NCI-H1092 (cell line): ENCODE measurements at places on chromosomes 3 and 15.

DNA sequence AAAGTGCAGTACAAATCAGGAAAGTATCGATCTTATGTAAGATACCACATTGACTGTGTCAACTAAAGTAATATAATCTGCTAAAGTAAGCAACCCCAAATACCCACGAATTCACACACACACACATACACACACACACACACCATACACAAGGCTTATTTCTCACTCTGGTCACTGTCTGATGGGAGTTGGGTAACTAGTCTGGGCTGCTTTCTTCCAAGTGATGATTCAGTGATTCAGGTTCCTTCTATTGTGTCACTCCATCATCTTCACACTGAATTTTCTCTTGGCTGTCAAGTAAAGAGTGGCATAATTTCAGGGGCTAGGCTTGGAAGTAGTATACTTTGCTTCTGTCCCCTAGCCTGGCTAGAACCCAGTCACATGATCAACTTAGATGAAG lies 104.8 kb upstream of the CCDC54 start:
- no peak for DNase-seq

DNA sequence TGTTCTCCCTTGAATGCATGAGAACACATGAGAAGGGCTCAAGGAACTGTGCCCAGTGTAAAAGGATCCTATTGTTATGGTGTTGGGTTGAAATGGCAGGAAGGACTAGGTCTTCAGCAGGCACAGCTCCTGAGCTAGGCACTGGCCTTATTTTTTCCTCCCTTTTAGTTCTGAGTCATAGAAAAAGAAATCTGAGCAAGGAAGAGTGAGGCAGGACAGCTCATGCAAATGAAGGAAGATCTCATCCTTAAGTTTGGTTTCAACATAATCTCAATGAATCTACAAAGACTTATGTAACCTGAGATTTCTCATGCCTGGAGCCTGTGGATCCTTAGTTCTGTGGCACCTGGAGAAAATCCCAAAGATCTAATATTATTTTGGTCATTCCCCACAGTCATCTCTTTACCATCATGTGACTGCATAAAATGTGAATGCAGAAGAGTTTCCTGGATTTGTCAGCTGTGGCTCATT lies 188.6 kb upstream of the TBL1XR1 start:
- no peak for DNase-seq

GRCh38 chr3:137792626-137793271 lies 28.6 kb downstream of the SOX14 start:
- DNase-seq, result no peak

DNA sequence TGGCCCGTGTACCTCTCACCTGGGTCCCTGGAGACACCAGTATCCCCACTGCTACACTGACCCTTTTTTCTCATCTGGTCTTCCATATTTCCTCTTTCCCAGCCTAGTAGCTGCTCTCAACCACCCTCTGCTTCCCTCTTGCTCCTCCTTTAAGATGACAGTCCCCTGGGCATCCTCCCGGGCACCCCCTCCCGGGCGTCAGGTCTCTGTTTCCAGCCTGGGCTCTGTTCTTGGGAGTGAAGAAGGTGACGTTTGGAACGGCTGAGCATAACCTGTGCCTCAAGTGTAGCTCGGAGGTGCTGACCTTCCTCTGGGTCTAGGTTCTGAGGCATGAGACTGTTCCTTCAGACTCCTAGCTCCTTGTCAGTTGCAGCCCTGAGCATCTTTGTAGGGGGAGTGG lies 101.2 kb downstream of the VGLL4 start:
- no peak for DNase-seq

DNA sequence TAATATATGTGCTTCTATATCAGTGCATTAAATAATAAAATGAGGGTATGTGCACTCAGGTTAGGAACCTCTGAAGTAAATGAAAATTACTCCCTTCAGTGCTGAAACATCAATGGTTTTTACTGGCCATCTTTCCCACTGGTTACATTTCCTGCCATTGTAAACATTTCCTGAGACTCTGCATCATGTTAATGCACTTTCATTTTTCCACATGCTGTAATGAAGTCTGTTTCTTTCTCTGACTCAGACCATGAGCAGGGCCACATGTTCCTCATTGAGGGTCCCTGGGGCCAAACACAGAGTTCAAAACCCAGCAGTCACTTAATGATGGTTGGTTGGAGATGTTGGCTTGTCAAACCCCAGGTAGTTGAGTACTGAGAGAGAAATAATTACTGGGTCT lies 15.3 kb downstream of the FAM3D start:
- DNase-seq, result no peak

DNA sequence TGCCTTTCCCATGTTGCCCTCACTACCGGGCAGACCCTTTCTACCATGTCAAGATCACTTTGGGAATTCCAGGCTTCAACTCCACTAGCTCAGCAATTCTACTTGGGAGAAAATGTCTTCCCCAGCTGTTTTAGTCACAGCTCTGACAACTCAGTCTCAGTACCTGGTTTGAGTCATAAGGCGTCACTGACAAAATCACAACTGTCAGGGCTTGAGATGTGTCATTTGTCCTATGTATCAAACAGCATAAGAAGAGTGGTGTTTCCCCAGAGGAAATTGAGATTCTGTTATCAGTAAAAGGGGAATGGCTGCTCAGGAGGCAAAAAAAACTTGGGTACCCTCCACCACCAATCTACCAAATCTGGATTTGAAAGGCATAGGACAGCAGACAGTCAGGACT lies 594.9 kb upstream of the SUCLG2 start:
- no peak for DNase-seq

GRCh38 chr3:27324686-27325085 lies 44.5 kb downstream of the NEK10 start:
- no peak for DNase-seq

GRCh38 chr3:79488407-79488806 lies 279.4 kb downstream of the ROBO1 start:
- no peak for DNase-seq

GRCh38 chr15:94265982-94266381 lies 34.6 kb downstream of the MCTP2 start:
- DNase-seq, result no peak

GRCh38 chr15:88835646-88836045 lies 32.4 kb downstream of the ACAN start:
- no peak for DNase-seq

- DNase-seq, result no peak
Observed at GRCh38 chr3:171183042-171183441, 156.5 kb upstream of the SLC2A2 start.

GRCh38 chr3:106514431-106514830 lies 645.6 kb upstream of the CBLB start:
- DNase-seq, result no peak

GRCh38 chr15:99556011-99556410 lies 9.8 kb upstream of the MEF2A start:
- DNase-seq, result no peak

- no peak for DNase-seq
Observed at GRCh38 chr15:67762610-67763368, 62.5 kb upstream of the SKOR1 start.

- peak; percentile 85 for DNase-seq
Observed at GRCh38 chr3:184338511-184338945, 1.1 kb downstream of the FAM131A start.

GRCh38 chr3:149806171-149806778 lies 6.7 kb upstream of the RNF13 start:
- DNase-seq, result no peak

DNA sequence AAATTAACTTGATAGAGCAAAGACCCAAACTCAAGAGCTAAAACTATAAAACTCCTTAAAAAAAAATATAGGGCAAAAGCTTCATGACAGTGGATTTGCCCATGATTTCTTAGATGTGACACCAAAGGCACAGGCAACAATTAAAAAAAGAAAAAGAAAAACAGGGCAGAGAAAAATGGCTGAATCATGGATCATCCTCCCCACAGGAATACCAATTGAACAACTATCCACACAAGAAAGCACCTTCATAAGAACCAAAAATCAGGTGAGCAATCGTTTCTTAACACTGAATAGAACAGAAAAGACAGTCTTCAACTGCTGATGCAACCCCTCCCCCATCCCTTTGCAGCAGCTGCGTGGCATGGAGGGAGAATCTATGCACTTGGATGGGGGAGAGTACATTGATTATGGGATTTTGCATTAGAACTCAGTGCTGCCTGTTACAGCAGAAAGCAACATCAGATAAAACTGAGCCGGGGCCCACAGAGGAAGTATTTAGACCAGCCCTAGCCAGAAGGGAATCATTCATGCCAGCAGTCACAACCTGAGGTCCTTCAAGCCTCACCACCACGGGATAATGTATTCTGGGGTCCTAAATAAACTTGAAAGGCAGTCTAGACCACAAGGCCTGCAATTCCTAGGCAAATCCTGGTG lies 15.7 kb downstream of the C3orf33 start:
- no peak for DNase-seq

- no peak for DNase-seq
Observed at GRCh38 chr3:128319741-128320141, 146.9 kb downstream of the DNAJB8 start.

DNA sequence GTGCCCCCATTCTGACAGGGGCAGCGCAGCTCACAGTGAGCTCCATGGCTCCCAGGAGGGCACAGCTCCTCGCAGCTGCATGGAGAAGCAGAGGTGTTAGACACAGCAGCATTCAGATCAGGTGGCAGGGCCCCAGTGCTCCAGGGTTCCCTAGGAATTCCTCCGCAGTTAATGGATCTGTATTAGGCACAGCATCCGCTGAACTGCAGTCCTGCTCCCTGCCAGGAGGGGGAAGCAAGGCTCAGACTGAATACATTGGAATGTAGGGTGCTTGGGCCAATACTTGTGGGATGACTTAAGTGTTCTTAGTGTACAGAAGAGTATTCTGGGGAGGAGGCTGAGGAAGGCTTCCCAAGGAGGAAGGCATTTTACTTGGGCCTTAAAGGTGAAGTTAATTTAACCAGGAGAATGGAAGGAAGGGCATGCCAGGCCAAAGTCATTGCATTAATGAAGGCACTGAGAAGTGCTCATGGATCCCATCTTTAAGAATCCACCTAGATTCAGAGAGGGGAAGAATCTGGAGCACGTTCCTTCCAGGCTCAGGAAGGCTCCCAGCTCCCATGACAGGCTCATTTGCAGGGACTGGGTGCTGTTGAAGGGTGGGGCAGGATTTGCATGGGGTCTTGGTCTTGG lies 111.6 kb downstream of the RAB11A start:
- no peak for DNase-seq

DNA sequence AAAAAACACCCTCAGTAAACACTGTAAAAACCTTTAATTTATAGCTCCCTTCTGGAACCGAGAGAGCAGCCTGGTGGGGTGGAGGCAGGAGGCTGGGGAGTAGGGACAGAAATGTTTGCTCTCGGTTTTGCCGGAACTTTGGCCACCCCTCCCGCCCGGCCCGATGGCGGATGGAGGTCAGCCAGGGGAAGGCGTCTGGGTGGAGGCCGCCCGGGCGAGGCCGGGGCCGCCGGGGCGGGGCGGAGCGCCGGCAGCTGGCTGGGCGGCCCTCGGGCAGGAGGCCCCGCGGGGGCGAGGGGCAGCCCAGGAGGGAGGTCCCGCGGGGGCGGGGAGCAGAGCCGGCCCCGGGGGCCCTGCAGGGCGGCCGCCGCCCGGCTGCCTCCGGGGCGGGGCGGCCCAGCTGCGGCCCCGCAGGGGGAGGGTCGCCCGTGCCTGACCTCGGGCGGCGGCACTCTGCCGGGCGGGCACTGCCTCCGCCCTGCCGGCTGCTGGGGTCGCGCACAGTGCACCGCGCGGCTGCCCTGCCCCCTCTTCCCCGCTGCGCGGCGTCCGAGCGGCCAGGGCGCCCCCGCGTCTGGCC lies 829 bp upstream of the SKIL start:
- DNase-seq, result peak; percentile 51

DNA sequence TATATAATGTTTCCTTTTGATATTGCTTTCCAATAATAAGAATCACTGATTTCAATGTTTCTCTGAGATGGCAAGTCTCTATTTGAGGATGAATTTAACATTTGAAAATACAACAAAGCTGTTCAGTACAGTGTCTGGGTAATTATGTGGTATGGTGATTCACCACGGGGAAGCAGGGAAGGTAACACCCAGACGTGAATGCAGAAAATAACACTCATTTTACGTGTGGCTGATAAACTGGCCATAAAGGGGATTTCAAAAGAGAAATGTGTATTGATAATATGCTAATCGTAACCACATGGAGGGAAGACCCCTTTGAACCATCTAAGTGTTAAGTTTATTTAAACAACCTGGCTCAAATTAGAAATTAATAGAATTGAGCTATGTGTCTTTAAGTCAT lies 344.6 kb downstream of the GRM7 start:
- DNase-seq, result no peak

GRCh38 chr3:169668957-169669741 lies 5.6 kb upstream of the MECOM start:
- DNase-seq, result peak; percentile 55

DNA sequence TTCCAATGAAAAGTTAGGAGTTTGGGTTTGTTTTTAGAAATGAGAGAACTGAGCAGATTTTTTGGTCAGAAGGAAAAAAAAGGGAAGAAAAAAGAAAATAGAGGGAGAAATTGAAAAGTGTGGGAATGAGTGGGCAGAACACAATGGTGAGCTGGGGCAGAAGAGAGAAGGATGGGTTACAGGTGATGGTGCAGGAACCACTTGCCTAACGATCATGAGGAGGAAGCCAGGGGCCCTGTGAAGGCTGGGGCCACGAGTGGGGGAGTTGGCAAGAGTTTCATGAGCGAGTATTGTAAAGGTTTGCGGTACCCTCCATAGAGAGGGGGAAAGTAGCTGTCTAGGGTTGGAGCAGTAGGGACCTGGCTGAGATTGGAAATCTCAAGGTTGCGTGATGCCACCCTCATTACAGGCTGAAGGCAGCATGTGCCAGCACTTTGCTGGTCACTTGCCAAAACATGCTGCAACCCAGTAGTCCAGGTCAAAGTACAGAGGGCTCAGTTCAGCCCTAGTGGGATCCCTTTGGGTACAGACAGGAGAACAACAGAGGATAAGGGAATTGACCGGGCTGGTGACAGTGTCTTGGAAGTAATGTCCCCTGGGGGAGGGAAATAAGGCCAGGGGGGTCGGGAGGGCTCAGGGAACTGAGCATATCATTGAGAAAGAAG lies 6.6 kb downstream of the IVD start:
- no peak for DNase-seq

DNA sequence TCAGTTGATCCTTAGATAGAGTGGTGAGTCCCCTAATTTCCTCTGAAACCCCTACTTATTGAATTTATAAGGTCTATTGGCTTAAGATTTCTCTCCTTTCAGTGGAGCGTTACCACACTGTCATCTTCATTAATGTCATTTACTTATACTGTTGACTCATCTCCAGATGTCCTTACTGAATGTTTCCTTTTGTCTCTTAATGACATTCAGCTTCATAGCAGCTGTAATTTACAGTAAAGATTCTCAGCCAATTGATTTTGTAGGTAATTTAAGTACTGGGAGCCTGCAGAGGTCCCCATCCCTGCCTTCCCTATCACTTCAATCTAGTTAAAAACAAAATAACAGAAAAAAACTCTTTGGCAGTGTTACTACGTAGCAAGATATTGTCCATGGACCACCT lies 18.8 kb downstream of the STX19 start:
- no peak for DNase-seq

- DNase-seq, result no peak
Observed at GRCh38 chr15:61155741-61156700, 73.1 kb downstream of the RORA start.

DNA sequence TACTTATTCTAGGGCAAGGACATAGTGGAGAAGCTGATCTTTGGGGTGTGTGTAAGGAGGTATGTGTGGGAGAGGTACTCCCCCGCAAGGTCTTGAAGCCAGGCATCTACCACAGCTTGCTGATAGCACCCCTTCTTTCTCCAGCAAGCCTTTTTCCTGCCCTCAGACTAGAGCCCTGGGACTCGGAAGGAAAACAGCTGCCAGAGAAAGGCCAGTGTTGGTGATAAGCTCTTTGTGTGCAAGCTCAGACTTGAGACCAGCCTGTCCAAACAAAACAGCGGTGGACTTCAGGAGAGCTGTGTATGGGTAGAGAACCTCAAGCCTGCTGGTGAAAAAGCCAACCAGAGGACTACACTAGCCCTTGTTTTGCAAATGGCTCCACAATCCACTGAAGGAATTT lies 1028.6 kb downstream of the MCTP2 start:
- no peak for DNase-seq
